ENCODE measurements at places on chromosomes 16 and 17.
A peak's percentile ranks its signal among the peaks of the same experiment; 100 is the strongest.

DNA sequence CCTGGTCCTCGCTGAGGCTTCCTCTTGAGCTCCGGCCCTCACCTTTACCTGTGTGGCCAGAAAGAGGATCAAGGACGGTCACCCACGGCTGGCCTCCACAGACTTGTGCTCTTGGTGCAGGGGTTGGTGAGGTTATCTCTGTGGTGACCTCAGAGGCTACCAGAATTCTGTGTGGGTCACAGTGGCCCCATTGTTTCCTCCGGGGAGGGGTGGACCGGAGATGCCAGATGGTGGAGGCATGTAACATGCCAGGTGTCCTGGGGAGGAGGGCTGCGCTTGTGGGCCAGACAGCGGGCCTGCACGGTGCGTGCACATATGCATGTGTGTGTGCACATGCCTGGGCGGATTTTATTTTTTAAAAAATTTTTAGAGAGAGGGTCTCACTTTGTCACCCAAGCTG is 6.3 kb downstream of the SGCA start:
- DNase-seq: no peak

DNA sequence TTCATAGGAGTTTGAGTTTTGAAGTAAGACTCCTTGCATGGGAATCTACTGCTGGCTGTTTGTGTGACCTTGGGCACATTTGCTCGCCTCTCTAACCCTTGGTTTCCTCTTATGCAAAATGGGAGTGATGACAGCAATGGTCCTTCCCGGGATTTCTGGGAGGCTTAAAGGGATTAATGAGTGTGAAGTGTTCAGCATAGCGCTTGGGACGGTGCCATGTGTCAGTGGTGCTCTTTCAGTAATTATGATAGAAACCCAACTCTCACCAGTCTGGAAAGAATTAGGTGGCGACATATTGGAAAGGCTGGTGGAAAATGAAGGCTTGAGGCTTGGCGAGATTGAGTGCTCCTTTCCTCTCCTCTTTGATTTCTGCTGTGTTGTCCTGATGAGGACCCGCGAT is 429.2 kb upstream of the EEF2KMT start:
- DNase-seq: no peak

GRCh38 chr17:63406689-63407330 is 39.3 kb downstream of the CYB561 start:
- DNase-seq: peak; percentile 91

DNA sequence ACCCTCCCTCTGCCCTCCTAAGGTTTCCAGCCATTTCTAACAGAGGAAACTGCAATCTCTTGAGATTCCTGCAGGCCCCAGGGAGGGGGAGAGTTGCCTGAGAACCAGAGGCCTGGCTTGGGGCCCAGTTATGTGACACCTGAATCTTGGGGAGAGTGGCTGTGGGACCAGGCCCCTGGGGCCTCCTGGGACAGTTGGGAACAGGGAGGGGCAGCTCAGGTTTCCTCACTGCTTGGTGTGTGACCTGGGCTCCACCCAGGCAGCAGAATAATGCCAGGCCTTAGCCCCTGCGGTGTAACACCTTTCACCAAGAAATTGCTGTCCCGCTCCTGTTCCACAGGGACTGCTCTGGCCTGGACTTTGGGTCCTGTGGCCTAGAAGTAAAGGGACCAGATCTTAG is 44.3 kb upstream of the CRHR1 start:
- no peak for DNase-seq

GRCh38 chr16:67311607-67312488 is 14.7 kb downstream of the KCTD19 start:
- DNase-seq: peak; percentile 57

DNA sequence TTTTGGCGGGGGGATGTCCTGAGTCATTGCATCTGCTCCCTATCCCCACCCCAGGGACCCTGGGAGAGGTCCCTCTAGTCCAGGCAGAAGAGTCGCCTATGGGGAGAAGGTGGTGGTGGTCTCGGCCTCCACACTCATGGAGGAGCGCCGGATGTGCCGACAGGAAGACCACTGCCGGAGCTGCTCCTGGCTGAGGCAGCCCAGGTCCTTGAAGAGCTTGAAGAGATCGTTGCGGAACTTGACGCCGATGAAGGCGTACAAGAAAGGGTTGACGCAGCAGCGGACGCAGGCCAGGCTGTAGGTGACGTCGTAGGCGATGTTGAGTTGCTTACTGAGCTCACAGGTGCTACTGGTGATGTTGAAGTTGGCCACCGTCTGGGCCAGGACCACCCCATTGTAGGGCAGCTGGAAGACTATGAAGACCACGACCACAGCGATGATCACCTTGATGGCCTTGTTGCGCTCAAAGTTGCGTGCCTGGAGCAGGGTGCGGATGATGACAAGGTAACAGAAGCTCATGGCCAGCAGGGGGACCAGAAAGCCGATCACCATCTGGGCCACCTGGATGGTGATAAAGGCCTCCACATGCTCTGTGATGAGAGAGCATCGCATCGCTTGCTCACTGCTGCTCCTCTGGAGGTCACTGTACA is 10.5 kb downstream of the CCR7 start:
- DNase-seq: no peak

- DNase-seq: no peak
These were observed 5.5 kb upstream of the RPTOR start for GRCh38 chr17:80539022-80539641.

GRCh38 chr17:44149750-44150329 is 8.1 kb downstream of the HROB start:
- no peak for DNase-seq

DNA sequence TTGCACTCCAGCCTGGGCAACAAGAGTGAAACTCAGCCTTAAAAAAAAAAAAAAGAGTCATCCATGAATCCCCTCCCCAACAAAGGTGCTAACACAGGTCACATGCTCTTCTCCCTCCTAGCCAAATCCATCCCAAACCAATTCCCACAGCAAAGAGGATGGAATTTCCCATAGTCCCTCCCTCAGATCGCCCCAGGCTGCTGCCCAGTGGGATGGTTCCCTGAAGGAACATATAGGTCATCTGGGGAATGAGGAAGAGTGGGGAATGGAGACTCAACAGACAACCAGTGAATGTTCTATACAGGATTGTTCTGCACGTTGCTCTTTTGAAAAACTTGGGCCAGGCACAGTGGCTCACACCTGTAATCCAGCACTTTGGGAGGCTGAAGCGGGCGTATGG is 18.2 kb downstream of the LGALS3BP start:
- DNase-seq: no peak

- no peak for DNase-seq
These were observed 46.0 kb downstream of the CLEC16A start for GRCh38 chr16:10990378-10990777.

GRCh38 chr17:67868176-67868575 is 42.9 kb downstream of the BPTF start:
- no peak for DNase-seq

- no peak for DNase-seq
These were observed 6.9 kb upstream of the ACTG1 start for GRCh38 chr17:81519284-81520020.

DNA sequence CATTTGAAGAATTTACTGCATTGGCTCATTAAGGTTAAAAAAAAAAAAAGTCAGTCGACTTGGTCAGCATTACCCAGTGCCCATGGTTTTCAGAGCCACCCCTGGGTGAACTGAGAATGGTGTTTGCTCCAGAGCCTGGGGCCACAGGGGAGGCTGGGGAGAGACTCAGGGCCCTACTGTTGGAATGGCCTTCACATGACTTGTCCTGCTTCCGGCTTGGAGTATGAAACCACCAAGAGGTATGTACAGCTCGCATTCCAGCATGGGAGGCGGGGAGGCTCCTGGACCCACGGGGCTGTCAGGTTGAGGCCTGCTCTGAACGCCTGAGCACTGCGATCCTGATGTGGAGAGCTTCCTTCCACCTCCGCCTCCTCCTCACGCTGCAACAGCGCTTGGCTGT is 36.8 kb downstream of the MSI2 start:
- DNase-seq: no peak

GRCh38 chr17:61400717-61401388 is 1.2 kb downstream of the TBX2 start:
- no peak for DNase-seq

- DNase-seq: no peak
These were observed 591.1 kb upstream of the C16orf82 start for GRCh38 chr16:26475596-26475995.

- no peak for DNase-seq
These were observed 425.6 kb upstream of the SALL1 start for GRCh38 chr16:51576498-51577195.

- DNase-seq: no peak
These were observed 69.3 kb upstream of the MED13 start for GRCh38 chr17:62134397-62134796.

- no peak for DNase-seq
These were observed 113.3 kb downstream of the FTO start for GRCh38 chr16:53817117-53817755.

DNA sequence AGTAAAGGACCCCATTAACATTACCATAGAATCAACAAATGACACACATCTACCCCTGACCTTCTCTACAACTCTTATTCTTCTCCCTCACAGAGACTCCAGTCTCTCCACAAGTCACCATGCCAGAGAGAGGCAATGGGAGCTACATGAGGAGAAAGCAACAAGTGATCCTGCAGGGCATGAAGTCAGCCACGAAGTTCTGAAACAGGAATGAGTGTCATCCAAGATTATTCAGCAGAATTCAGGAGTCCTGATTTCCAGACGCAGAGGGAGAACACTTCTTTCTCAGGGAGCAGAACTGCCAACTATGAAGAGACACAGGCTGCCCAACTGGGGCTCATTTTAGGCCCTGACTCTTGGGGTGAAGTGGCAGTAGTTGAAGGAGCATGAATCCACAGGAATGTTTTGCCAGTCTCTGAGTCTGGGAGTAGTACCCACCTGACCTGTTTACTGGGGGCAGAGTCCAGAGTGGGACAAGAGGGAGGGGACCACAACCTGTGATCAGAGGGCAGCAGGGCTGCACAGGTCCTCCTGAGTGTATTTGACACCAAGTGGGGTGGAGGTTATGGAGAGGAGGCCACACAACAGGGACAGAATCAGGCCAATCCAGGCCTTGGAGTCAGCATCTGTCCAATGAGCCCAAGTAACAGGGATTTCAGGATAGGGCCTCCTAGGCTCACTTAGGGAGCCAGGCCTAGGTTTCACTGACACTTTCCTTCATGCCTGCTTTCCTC is 2.4 kb upstream of the MTMR4 start:
- no peak for DNase-seq

GRCh38 chr17:40362696-40363110 is 1.8 kb downstream of the GJD3 start:
- DNase-seq: peak; percentile 69

GRCh38 chr17:51372345-51373004 is 112.1 kb downstream of the UTP18 start:
- DNase-seq: no peak

DNA sequence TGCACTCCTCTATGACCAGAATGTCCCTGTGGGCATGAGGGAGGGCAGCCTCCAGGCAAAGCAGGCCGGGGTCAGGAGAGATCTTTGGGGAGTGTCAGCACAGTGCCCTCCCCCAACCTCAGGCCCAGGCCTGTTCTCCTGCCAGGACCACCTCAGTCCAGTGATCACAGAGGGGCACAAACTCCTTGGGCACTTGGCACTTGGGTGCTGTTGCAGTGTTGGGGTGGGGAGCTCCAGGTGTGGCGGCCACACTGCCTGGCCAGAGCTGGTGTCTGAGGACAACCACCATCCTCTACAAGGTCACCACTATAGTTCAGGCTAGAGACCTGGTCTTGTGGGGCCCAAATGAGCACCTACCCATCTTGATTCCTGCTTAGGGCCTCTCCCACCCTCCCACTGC is 37.2 kb downstream of the SMPD3 start:
- no peak for DNase-seq

GRCh38 chr17:71267668-71268067 is 853.2 kb upstream of the SOX9 start:
- DNase-seq: no peak

DNA sequence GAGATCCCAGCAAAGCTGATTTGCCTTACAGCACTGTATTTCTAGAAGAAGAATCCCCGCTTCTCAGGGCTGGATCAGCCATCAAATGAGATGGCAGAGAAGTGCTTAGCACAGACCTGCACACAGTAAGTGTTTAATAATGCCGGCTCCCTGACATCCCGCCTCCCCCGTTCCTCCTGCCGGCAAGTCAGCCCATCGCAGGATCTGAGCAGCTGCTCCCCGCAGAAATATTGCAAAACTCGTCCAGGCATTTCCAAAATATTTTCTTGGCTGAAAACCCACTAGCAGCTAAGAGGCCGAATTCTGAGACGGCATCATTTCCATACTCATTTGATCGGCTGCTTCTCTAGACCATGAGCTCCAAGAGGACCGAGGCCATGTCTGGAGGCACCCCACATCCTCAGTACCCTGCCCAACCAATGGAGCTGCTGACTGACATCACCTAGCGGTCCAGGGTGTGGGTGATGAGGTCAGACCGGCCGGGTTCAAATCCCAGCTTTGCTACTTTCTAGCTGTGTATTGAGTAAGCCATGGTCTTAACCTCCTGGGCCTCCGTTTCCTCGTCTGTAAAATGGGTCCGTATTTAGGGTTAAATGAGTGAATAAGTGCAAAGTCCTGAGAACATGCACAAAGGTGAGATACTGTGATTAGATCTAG is 251.5 kb downstream of the KATNIP start:
- no peak for DNase-seq

DNA sequence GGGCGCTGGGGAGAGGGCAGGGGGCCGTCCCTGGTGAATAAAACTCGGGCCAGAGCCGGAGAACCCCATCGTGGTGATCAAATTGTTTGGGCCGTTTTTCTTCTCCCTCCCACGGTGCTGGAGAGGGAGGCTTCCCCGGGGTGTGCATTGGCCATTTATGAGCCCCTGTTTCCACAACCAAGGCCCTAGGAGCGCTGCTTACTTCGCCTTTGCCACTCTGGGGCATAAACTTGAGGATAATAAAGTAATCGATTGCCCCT is 544 bp downstream of the CCP110 start:
- no peak for DNase-seq

- DNase-seq: peak; percentile 61
These were observed 236.0 kb downstream of the IRX3 start for GRCh38 chr16:54050459-54051210.

DNA sequence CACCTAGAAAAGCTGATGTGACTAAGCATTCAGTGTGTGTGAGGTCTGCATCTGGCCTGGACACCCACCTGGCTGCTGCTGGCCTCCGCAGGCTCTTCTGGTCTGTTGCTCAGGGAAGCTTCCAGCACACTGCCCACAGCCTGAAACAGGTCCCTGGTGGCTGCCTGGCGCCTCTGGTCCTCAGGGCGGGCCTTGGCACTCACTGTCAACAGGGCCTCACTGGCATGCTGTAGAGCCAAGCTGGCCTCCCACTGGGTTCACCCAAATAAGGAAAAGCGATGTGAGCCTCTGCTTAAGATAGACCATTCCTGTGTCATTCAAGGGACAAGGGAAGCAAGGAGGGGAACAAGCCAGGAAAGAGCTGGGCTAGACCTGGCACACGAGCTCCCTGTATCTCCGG is 70.6 kb upstream of the BCO1 start:
- no peak for DNase-seq

Data from renal pelvis (tissue), 12 donors.